Progenitor cell of endocrine pancreas (in vitro differentiated cells): ENCODE measurements at places on chromosomes 13 and 19. TPM values are rescaled to one million over a fixed set of nuclear protein-coding genes. Genes with fewer than 3 reads are reported as not detected.

Gene CEACAM20
- not detected in 2 replicates for total RNA-seq

Gene TEAD2
- 226 and 235 TPM in 2 replicates for total RNA-seq

Gene FBXO27
- 10.3 and 14.6 TPM in 2 replicates for total RNA-seq

DNA sequence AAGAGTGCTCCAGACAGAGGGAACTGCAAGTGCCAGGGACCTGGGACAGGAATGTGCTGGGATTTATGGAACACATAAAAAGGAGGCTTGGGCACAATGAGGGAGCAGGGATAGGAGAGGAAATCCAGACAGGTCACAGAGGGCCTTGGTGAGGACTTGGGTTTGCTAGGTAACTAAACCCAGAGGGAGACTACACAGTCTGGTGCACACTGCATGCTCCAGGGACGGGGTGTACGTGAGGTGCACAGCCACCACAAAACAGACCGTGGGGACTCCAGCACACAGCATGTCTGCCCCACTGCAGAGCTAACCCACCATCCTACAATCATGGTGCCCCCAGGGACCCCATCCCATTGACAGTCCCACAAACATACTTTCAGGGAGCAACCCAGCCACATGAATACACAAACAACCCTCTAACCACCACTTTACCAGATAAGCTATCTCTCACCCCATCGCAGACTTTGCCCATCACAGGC lies 5.5 kb upstream of the ZFP36 start:
- DNase-seq: no peak

GRCh38 chr13:65582160-65582559 lies 1648.0 kb downstream of the PCDH9 start:
- DNase-seq: no peak

DNA sequence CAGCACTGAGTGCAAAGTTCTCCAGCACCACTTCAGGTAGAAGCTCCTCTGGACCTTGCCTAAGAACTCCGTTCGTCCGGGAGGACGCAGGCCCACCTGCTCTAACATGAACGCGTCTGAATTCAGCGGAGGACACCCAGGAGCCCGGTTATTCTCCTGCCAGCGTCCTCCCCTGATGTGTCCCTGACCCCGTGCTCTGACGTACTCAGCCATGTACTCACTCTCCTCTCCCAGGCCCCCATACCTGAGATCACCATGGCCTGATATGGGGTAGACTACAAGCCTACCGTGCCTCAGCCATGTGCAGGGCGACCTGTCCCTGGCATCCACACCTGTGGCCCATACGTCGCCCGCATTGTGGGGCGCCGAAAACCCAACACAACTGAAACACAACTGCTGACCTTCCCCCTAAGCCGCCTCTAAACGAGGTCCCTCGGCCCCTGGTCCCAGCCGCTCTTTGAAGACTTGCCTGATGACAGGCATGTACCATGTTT lies 744 bp upstream of the ZNF584 start:
- DNase-seq: no peak

- no peak for DNase-seq
Measured at GRCh38 chr13:63396746-63397145, 1981.1 kb upstream of the PCDH20 start.

- DNase-seq: no peak
Measured at GRCh38 chr19:3684817-3685410, 15.4 kb downstream of the PIP5K1C start.
